ENCODE measurements at places on chromosomes 13 and 19.

GRCh38 chr13:91630946-91631345 is 232.5 kb downstream of the GPC5 start:
- DNase-seq, result no peak

- DNase-seq, result peak; percentile 68
These were observed 32.8 kb downstream of the ATP11A start for GRCh38 chr13:112722433-112723263.

DNA sequence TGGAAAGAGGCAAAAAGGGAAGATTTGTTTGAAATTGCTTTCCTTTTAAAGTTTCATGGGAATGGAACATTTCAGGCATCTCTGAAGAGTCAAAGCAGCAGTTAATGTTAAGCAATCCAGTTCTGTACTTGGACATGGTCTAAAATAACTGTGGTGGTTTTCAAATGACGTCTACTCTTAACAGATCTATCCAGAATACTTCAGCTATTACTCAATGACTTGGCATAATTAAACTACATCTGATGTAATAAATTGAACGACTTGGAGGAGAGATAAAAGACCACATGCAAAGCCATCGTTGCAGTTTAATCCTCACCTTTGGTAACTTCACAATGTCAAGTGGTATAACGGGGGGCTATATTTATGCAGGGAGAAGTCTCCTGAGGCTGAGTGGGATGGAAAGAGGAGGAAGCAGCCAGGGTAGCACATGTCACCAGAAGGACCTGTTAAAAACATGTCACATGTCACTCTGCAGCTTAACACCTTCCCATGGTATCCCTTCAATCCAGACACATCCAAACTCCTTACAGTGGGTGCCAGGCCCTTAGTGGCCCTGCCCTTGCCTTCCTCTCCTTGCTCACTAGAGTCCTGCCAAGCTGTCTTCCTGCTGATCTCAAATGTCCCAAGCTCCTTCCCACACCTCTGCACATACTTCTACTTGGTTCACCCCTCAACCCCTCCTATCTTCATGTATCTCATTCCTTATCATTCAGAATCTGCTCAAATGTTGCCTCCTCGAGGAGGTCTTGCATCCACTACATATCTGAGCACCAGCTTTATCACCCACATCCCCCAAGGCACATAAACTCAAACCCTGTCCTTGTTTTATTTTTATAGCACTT is 327.8 kb downstream of the SUCLA2 start:
- DNase-seq, result no peak

GRCh38 chr13:98327371-98328270 is 150.6 kb upstream of the RNF113B start:
- no peak for DNase-seq

DNA sequence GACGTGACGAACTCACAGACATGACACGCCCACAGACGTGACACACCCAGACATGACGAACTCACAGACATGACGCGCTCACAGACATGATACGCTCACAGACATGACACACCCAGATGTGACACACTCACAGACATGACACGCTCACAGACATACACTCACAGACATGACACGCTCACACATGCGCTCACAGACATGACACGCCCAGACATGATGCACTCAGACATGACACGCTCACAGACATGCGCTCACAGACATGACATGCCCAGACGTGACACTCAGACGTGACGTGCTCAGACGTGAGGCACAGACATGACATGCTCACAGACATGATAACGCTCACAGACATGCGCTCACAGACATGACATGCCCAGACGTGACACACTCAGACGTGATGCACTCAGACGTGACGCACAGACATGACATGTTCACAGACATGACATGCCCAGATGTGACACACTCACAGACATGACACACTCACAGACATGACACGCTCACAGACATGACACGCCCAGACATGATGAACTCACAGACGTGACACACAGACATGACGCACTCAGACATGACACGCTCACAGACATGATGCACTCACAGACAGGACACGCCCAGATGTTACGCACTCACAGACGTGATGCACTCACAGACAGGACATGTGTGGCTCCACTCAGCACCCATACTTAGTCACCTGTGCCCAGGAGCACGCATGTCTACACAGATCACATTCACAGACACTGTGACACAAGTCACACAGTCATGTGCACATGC is 8.1 kb downstream of the ERFL start:
- no peak for DNase-seq

DNA sequence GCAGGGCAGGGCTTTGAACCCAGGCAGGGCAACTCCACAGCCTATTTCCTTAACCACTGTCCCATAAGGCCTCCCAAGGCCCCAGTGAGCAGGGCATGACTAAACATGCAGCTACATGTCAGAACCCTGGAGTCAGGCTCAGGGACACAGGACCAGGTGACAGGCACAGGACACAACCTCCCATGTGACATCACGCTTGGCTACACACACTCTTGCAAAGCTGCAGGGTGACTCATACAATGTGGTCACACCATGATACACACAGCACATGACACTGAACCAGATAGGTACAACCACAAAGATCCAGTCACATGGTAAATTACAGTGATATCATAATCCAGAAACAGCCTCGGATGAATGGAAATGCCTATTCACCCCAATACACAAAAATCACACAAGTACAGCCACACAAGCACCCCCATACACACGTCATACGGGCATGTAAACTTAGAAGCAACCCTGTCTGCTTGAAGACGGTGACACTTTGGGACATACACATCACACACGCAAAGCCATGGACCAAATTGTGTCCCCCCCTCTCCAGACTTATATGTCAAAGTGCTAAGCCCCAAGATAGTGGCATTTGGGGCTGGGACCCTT is 14.5 kb downstream of the KLK4 start:
- DNase-seq, result peak; percentile 77

DNA sequence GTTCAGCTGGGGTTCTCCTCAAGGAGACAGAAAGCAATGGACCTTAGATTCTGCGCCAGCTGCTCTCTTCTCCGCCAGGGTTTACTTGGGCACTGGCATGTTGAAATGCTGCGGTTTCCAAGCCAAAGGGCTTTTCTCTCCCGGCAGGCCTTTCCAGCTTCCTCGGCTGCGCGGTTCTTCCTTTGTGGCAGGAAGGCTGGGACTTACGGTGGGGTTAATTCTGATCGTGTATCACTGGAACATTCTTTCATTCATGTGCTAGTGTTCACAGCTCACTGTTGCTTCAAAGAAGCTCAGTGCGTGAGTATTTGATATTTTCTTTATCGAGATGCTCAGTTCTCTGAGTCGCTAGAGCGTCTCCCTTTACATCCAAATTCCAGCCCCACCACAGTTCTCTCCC is 723.2 kb downstream of the UQCRFS1 start:
- no peak for DNase-seq

GRCh38 chr13:77918391-77919245 is at the start of gene EDNRB:
TSS of gene EDNRB (minus strand) at chr13:77918831. CDS start at chr13:77918573, 258 bp downstream.
- DNase-seq, result no peak

GRCh38 chr13:59879281-59879680 is 284.4 kb downstream of the DIAPH3 start:
- no peak for DNase-seq

DNA sequence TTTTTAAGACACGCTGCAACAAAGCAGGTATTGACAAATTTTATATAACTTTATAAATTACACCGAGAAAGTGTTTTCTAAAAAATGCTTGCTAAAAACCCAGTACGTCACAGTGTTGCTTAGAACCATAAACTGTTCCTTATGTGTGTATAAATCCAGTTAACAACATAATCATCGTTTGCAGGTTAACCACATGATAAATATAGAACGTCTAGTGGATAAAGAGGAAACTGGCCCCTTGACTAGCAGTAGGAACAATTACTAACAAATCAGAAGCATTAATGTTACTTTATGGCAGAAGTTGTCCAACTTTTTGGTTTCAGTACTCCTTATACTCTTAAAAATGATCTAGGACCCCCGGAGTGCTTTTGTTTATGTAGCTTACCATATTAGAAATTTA is 1.2 kb downstream of the BRCA2 start:
- DNase-seq, result no peak

DNA sequence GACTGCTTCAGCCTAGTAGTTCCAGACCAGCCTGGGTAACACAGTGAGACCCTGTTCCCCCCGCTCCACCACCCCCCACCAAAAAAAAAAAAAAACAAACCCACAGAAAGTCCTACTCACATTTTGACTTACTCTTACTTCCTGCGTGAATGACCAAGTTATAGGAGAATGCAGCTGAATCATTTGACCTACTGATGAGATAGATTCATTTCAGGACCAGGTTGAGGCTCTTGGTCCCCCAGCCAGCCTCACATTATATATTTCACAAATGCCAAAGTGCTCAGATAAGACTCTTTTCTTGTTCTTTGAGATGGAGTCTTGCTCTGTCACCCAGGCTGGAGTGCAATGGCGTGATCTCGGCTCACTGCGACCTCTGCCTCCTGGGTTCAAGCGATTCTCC is 70.2 kb downstream of the KLF5 start:
- no peak for DNase-seq

GRCh38 chr19:3210347-3211017 is 14.0 kb upstream of the CELF5 start:
- peak; percentile 51 for DNase-seq

DNA sequence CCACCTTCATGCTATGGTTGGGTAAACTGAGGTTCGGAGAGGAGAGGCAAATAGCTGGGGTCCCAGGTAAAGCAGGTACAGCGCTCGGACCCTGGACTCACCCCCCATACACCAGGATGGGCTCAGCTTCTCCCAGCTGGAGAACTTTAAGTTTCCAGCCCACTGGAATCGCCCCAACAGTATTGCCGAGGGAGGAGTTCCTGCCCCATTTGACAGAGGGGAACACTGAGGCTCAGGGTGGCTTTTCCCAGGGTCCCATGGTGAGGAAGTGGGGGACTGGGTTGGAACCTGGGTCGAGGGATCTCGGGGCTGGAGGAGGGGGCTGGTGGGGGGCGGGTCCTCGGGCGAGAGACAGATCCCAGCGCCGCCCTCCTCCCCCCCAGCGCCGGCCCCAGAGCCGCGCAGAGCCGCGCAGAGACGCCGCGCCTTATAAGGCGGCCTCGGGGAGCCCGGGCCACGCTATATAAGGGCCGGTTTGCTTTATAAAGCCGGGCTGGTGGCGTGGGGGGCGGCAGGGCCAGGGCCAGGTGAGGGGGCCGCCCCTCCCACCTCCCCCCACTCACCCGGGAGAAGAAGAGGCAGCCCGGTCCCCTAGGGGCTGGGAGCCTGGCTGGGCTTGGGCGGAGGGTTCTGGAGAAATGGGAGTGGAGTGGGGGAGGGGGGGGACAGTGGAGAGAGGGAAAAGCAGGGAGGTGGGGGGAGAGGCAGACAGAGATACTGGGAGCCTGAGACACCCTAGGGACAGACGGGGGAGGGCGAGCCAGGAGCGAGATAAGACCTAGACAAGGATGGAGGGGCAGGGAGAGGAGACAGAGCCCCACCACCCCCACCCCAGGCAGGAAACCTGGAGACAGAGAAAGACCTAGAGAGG is 1.1 kb downstream of the CNN1 start:
- no peak for DNase-seq

- DNase-seq, result no peak
These were observed 161.6 kb downstream of the FLT1 start for GRCh38 chr13:28333204-28333881.

DNA sequence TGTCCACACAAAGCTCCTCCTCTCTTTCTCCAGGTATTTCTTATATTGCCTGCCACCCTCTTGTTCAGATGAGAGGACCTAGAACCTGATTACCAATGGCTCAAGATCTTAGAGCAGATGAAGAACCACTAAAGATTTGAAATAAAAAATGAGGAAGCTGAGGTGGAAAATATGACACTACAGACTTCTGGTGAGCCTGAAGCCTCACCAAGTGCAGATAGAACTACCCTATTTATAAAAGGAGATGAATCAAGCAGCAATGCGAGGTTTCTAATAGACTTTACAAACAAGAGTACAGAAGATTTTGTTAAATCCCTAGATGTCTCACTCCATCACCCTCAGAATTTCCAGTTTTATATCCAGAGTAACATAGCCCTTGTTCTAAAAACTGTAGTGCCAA is 345.8 kb downstream of the TBC1D4 start:
- DNase-seq, result no peak

DNA sequence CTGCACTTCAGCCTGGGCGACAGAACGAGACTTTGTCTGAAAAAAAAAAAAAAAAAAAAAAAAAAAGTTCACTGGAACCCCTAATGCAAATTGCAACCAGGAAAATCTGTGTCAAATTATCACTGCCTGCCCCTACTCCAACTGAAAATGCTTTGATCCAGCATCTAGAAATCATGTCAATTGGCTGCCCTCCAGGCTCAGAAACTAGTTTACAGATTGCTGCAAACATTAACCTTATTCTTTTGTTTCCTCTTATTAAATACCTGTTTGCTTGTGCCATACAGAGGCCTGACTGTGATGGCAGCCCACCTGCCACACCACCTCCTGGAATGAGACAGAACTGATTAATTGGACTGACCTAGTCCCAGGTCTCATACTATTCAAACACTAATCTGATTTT is 18.6 kb upstream of the AKT2 start:
- no peak for DNase-seq

DNA sequence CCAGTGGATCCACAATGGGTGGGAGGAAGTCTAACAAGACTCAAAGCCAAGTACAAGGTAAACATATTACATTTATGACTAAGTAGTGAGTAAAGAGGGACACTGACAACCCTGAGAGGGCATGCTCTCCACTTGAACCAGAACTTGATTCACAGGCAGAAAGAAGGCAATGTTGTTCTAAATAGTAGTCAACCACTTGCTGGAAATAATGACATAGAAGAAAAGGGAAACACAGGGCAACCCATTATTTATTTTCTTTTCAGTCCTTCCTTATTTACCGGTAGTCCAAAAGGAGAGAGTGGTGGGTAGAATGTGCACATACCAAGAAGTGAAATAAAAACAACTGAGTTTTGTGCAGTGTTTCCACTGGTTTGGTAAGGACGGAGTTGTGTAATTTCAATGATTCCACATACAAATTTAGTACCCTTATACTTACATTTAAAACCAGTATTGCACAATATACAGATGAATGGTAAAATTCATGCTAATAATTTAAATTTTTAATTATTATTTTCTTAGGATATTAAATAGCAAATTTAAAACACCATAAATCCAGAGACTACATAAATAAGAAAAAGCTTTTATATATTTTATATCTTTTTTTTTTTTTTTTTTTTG is 65.9 kb downstream of the ENOX1 start:
- no peak for DNase-seq

- DNase-seq, result no peak
These were observed at the start of gene LEUTX for GRCh38 chr19:39778763-39779162. TSS of gene LEUTX (plus strand) at chr19:39778854. CDS start at chr19:39778921, 67 bp downstream.

- DNase-seq, result no peak
These were observed 165.9 kb downstream of the NDFIP2 start for GRCh38 chr13:79646880-79647279.

- no peak for DNase-seq
These were observed 873.9 kb downstream of the SLITRK1 start for GRCh38 chr13:83008212-83008929.

- DNase-seq, result peak; percentile 79
These were observed 2.8 kb downstream of the SWSAP1 start for GRCh38 chr19:11377237-11377636.

All from RCC 7860 (cell line).